Glomerular endothelial cell (primary cell): ENCODE measurements at places on chromosomes 1 and 21. TPM values are rescaled to one million over a fixed set of nuclear protein-coding genes. Genes with fewer than 3 reads are reported as not detected.

The PTBP2 gene
- 4.0 and 12.5 TPM in 2 replicates for total RNA-seq

The CAMK2N1 gene
- total RNA-seq = 4.6 and 8.9 TPM in 2 replicates

The AQP10 gene
- not detected in 2 replicates for total RNA-seq

The FLG gene
- 0.06 and 0.19 TPM in 2 replicates for total RNA-seq

The OR2T29 gene
- not detected in 2 replicates for total RNA-seq

- no peak for DNase-seq
These were observed 371.7 kb upstream of the DEPDC1 start for GRCh38 chr1:68868606-68869005.

DNA sequence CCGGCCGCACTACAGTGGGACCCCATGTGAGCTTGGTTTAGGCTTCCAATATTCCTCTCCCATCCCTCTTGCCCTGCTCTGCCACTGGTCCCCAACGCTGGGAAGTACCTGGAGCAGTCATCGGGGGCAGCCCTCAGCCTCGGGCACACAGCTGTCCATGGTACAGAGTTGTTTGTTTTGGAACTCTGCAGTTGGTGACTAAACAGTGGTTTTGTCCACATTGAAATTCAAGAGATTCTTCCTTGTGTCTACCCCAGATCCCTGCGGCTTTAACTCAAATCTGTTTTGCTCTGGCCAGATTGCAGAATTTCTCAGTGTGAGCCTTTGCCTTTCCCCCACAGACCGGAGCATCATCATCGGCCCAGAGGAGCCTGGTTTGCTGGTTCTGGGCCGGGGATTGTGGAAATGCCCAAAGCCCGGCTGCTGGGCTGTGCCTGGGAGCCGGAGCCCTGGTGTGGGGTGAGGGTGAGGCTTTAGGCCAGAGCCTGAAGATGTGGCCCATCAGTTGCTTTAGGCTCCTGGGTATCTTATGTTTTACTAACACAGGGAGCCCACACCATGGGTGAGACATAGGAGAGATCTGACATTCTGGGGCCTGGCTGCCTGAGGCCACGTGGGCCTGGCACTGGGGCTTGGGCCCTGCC is 93.2 kb downstream of the ARHGEF10L start:
- DNase-seq = no peak

- no peak for DNase-seq
These were observed 8.6 kb upstream of the IFNAR1 start for GRCh38 chr21:33315946-33316710.

DNA sequence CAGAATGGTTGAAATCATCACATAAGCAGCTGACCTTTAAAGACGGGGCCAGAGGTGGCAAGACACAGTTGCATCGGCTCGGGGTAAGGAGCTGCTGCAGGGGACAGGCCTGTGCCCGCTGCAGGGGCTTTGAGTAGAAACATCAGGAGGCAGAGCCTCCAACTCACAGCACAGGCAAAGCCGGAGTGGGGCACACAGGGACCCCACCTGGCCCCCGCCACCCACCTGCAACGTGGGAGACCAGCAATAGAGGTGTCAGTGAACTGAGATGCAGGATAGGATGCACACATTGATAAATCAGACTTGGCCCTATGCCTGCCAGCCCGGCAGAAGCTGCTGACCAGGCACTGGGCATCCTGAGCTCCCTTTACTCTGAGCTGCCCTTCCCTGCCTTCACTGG is 257.2 kb downstream of the NPHP4 start:
- no peak for DNase-seq

DNA sequence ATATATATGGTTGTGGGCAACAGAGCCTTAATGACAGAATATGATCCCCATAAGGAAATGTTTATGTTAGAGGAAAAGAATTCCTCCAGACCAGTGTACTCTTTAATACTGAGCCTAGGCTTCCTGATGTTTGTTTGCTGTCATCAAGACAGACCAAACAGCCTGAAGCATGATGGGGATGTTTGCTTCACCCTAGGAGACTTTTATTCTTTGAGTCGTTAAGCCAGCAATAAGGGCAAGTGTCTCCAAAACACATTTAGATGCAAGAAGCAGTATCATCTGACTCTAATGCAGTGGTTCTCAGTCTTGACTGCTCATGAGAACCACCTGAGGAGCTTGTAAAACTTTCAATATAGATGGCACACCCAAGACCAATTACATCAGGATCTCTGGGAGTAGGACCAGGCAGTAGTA is 33.1 kb downstream of the UBE2U start:
- DNase-seq = no peak

DNA sequence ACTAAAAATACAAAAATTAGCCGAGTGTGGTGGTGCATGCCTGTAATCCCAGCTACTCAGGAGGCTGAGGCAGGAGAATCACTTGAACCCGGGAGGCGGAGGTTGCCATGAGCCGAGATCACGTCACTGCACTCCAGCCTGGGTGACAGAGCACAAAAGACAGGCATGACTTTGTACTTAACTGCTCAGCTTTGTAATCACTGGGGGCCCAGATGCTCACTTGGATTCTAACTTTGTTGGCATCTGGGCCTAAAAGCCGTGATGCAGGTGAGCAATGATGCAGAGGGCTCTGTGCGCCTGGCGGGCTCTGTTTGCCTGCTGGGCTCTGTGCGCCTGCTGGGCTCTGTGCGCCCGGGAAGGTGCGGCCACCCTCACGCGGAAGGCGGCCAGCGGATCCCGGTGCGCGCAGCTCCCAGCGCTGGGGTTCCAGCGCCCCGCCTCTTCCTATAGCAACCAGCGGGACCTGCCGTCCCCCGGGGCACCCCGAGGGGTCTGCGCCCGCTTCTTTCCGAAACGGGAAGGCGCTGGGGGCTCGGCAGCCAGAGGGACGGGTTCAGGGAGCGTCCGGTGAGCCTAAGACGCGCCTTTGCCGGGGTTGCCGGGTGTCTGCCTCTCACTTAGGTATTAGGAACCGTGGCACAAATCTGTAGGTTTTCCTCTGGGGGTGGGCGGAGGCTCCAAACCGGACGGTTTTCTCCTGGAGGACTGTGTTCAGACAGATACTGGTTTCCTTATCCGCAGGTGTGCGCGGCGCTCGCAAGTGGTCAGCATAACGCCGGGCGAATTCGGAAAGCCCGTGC is 31.7 kb downstream of the PRMT2 start:
- no peak for DNase-seq

GRCh38 chr1:90486134-90486824 is 230.8 kb downstream of the BARHL2 start:
- DNase-seq = no peak

DNA sequence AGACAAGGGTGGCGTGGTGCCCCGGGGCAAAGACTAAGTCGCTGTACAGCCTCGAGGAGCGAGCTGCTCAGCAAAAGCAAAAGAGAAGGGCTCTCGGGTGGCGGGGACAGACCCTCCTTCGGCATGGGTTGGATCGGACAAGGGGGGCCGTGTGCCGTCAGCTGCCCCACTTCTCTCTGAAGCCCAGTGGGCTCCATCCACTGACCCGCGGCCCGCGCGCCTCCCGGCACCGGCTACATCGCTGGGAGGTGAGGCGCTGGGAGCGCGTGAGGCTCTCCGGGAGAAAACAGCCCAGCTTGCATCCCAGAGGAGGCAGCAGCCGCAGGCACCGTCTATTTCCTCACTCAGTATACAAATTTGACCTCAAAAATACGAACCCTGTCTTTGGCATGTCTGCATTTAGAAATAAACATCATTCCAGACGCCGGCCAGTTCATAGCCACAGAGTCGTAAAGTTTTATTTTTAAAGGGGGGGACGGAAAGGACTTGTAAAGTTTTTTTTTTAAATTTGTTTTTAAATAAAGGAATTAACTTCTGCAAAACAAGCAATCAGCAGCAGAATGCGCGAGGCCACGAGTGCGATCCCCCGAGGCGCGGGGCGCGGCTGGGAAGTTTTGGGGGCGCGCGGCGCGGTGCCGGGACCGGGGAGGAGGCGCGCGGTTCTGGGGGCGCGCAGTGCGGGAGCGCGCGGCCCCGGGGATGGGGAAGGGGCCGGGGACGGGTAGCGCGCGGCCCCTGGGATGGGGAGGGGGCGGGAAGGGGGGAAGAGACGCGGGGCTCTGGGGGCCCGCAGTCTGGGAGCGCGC is 689 bp upstream of the GPR137B start:
- DNase-seq = no peak

DNA sequence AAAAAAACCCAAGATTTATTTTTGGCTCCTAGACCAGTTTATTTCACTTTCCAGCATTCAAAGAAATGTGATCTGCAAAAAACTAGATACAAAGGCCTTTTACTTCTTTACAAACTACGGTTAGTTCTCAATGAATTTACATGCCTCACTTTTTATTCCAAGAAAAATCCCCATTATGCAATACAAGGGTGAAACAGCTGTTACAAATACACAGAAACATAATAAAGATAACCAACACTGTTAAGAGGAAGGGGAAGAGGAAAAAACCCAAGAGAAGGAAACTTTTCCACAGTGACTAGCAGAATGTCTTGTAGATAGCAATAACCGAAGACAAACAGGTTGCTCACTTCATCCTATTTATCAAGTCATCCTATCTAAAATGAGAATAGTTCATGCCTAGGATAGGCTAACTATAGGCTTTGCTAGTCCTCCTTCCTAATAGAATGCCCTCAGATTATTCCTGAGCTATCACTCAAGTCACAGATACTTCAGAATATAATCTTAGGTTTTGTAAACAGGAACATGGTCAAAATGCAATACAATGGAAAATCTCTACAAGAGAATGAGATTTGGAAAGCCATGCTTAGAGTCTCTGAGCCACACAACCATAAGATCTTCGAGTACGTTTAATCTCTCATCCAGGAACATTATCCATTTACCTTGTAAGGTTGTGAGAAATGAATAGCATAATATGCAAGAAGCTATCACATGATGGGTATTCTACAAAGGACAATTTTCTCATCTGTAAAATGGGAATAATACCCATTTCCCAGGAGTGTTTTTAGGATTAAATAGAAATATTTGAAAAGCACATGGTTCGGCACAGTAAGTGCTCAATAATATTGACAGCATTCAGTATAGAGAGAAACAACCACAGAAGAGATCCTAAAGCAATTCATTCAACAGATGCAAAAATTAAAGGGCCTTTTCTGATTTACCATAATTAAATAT is 5.4 kb downstream of the PNRC2 start:
- DNase-seq = no peak

GRCh38 chr1:160189649-160190625 is at the start of gene CASQ1:
CASQ1 (plus strand) TSS chr1:160190575; CDS start chr1:160190752, 177 bp downstream.
- DNase-seq = no peak

DNA sequence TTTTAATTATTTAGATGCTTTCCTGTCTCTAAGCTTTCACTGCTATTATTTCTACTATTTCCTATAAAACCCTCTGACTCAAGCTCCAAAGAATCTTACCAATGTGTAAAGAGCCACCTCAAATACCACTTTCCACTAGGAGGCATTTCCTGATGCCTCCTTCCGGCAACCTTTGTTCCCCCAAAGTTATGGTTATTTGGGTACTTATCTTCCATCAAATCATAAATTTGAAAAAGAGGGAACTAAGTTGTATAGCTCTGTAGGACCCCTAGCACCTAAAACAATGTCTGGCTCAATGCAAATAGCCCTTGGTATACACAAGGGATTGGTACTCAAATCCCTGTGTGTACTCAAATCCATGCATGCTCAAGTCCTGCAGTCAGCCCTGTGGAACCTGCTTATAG is 79.6 kb downstream of the NME7 start:
- no peak for DNase-seq

DNA sequence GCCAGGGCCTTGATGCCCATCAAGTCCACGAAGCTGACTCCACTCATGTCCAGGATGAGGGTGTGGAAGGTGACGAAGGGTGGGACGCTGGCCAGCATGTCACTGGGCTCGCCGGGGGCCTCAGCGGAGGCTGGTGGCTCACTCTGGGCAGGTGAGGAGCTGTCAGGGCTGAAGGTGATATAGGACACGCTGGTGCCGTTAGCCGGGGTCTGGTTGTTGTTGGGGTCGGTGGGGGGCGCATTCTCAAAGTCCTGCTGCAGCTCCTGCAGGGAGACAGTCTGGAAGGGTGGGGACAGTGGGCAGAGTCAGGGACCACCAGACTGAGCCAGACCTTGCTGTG is 21.7 kb downstream of the SLC26A9 start:
- no peak for DNase-seq

DNA sequence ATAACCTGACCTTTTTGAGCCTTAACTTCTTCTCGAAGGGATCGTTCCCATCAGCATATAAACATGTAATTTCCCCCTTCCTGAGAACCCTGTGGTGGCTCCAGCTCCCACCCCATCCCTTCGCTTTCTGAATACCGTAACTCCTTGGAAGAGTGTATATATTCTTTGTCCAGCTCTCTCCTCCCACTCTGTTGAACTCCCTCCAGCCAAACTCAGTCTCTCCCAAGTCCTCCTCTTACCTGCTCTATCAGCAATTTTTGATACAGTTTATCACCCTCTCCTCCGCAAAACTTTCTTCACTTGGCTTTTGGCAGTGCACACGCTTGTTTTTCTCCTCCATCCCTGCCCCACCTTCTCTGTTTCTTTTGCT is 109.9 kb upstream of the SLC25A33 start:
- DNase-seq = no peak

DNA sequence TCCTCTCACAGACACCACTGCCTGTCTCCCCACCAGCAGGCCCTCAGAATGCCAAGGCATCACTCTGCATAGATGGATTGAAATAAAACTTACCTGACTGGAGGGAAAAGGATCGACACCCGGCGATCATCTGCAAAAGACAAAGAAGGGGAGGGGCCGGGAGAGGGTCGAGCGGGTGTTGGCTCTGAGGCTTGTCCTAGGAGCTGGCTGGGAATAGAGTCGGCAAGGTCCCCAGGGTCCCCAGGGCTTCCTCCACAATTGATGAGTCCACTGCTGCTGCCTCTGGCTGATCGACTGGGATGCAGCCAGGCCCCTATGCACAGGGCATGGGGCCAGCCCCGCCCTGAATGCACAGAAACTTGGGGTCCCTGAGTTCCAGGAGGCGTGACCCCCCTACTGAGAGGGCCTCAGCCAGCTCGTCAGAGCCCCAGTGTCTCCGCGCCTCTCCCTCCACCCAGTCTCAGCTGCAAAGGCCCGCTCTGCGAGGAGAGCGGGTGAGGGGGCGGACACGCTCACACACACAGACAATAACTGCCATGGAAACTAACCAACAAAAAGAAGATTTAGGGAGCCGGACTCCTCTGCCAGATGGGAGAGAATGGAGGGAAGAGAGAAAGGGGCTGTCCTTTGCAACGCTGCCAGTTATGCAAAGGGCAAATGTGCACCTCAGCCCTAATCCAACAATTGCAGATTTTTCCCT is at the start of gene KLHDC8A:
Gene KLHDC8A, minus strand, starts transcription at position 483 of the 700 bp plus-strand sequence. CDS start 13,318 bp downstream, outside the sequence.
- DNase-seq = no peak

DNA sequence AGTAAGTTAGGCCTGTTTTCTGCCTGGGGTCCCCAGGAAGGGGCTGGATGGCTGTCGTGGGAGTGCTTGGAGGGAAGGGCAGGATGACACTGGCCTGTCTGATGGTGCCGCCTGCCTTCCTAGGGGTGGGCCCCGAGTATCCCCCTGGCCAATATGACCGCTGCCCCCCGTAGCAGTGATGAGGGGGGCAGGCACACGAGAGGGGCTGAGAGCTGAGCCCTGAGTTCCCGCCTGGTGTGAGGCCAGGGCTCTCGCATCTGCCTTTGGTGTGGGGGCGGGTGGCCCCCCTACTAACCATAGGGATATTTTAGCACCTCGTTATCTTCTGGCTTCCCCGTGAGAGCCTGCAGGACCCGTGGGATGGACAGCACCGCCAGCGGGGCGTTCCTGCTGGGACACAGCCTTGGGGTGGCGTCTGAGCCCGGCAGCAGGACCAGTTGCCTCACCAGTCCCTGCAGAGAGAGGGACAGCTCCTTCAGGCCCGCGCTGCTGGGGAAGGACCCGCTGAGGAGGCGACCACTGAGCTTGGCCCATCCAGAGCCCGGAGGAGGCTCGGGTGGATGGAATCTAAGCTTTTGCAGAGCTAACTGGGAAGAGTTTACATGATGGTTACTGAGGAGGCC is 10.4 kb downstream of the KRTAP10-1 start:
- DNase-seq = no peak
